Fibroblast of skin of right quadriceps (primary cell): ENCODE measurements at places on chromosomes 1 and 21.
A peak's percentile ranks its signal among the peaks of the same experiment; 100 is the strongest.

DNA sequence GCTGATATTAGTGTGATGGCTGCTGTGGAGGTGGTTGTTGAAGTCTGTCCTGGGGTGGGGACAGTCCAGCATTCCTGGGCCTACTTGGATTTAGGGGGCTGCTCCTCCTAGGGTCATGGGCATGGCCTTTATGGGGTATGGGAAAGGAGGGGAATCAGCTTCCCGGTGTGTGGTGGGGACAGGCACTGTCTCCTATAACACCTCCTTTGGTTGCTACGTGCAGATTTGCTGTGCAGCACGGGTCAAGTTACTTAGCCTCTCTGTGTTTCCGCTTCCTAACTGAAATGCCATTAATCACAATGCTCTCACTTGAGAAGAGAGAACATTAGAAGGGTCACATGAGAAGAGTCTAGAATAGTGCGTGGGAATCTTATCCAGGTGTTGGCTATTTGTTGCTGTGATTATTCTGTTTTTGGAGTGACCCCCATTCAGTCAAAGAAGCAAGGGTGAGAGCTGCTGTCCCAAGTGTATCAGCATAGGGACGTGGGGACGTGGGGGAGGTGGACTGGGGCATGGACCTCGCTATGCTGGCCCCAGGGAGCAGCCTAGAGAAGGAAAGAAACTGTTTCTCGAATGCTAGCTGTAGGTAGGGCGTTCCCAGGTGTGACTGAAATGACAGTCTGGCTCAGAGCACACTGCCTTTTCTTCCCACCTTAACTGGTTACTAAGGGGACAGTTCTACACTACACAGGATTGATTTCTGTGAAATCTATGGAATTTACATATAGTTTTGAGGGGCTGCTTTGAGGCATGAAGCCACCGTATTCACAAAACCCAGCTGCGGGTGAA is 19.9 kb downstream of the SOX13 start:
- no peak for DNase-seq

DNA sequence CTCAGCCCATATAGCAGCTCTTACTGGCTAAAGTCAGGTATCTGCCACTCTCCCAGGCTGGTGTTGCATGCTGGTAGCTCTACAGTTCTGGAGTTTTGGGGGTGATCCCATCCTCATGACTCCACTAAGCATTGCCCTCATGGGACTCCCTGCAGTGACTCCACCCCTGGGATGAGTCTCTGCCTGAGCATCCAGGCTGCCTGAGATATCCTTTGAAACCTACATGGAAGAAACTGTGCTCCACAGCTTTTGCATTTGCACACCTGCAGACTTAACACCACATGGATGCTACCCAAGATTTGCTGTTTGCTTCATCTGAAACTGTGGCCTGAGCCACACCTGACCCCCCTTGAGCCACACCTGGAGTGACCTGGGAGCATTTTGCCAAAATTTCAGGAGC is 226.4 kb downstream of the C1orf94 start:
- DNase-seq = no peak

DNA sequence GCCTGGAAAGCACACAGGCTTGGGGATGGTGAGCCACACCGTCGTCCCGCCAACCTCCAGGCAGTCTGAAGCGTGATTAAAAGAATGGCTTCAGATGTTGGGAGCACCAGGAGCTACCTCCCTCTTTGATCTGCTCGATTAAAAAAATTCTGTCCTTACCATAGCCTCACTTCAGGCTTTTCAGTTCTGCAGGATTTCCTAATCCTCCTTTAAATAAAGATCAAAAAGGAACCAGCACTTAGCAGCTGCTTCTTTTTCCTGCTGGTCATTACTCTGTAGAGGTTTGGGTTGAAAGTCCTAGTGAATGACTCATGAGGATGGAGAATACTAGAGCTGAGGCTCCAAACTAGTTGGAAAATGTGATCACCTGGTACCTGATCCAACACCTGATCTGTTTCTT is 71.9 kb upstream of the C1orf174 start:
- DNase-seq = no peak

- no peak for DNase-seq
Observed at GRCh38 chr21:46119637-46120271, 21.8 kb downstream of the COL6A2 start.

- DNase-seq = no peak
Observed at GRCh38 chr1:21311016-21311415, 20.8 kb upstream of the ECE1 start.

- no peak for DNase-seq
Observed at GRCh38 chr1:85806236-85806965, 98.2 kb upstream of the ZNHIT6 start.

DNA sequence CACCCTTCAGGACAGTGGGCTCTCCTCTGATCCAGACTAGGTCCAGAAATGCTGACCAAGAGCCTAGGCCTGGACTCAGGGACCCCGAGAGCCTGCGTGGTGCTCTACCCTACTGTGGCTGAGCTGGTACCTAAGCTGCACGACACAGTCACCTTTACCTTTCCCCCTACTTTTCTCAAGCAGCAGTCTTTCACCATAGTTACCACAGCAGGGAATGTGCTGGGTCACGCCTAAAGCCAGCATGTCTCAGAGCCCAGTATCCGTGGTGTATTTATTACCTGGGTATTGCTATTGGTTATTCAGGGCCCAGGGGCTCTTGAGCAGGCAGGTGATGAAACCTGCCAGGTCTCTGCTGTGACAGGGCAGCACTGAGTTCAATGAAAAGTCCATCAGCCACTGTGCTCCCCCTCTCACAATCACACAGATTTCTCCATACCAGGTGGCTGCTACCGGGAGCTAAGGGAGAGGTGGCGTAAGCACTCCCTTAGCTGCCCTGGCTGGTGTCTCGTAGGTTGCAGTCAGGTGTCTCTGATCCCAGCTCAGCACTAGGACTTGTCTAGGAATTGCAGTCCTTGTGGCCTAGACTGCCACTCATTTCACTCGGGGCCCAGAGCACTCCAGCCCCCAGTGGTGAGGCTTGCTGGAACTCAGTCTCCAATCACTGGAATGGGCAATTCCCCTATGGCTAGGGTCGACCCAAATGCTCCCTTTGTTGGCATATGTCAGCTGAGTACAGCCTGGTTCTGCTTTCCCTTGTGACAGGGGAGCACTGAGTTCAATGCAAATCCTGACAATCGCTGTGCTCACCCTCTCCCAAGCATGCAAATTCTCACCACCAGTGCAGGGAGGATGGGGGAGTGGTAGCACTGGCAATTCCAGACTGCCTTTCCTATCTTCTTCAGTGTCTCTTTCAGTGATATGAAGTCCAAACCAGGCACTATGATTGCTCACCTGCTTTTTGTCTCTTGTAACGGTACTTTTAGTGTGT is 128.7 kb downstream of the PHTF1 start:
- DNase-seq = no peak

- DNase-seq = no peak
Observed at GRCh38 chr1:17060306-17060749, 6.5 kb upstream of the SDHB start.

- DNase-seq = peak; percentile 81
Observed at GRCh38 chr1:55490547-55490946, 275.4 kb upstream of the USP24 start.

DNA sequence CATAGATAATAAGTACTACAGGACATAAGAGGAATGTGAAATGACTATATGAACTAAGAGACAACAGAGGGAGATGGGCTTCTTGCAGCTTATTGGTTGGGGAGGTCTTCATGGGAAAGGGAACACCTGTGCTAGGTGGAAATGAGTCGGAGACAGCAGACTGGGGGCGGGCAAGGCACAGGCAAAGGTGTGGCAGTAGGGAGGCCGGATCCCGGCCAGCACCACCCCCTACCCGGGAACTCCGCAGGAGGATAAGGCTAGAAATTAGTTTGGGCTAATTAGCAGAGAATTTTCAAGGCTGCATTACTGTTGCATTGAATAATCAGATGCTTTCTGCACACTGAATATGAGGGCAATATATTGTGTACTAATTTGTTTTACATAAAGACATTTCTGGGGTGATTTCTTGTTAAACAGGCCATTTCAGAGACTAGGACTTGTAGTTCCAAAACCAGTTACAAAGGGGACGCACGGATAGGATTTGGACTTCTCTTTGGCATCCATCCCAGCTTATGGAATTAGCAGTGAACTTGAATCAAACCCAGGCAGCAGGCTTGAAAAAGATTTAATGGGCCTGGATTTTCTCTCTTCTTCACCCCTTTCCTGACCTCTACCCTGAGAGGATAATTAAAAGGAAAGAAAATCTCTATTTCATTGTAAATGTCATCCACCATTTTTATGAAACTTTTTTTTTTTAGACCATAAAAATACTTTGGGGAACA is 2.2 kb upstream of the HUNK start:
- no peak for DNase-seq

- no peak for DNase-seq
Observed at GRCh38 chr1:87632232-87632631, 303.6 kb downstream of the LMO4 start.

GRCh38 chr1:208763971-208764370 is 519.8 kb upstream of the PLXNA2 start:
- DNase-seq = no peak

GRCh38 chr1:150552911-150553289 is 3.7 kb downstream of the ADAMTSL4 start:
- DNase-seq = no peak
